Foreskin melanocyte (primary cell): ENCODE measurements at places on chromosomes 4 and X.
A peak's percentile ranks its signal among the peaks of the same experiment; 100 is the strongest.

GRCh38 chrX:42776195-42776594 lies 1.8 kb downstream of the PPP1R2C start:
- DNase-seq: no peak

- no peak for DNase-seq
Measured at GRCh38 chr4:169175035-169175434, 95.7 kb downstream of the SH3RF1 start.

DNA sequence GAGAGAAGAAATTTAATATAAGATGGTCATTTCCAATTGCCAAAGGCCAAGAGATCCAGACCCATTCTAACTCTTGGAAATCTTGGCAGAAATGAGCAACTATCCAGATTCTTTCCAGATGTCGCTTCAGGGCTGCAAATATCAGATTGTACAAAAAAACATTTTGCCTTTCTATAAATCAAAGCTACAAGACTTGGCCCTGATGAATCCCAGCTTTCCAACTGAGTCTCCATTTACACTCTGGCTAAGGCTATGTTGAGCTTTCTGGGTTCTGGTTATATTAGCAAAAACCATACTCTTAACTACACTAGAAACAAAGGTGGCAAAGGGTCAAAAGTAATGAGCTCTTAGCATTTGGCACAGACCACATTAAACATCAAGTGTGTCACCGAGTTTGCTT lies 345.8 kb downstream of the OPHN1 start:
- no peak for DNase-seq

DNA sequence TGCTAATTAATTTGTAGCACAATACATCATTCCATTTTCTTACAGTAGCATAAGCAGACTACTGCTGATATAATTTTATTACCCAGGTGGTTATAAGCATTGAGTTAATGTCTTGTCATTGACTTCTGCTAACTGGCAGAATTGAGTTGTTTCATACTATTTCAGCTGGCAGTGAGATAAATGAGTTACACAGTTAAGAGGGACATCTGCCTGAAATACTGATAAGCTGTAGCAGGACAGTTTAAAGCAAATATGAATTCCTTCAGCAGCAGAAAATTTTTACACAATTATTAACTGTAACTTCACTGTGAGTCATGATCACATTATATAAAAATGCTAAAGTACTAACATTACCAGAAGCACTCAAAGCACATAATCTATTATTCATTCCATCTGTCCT lies 326.8 kb downstream of the INPP4B start:
- DNase-seq: peak; percentile 14

GRCh38 chrX:136850441-136851175 lies 29.9 kb downstream of the RBMX start:
- DNase-seq: no peak

- no peak for DNase-seq
Measured at GRCh38 chr4:146330392-146330791, 116.1 kb downstream of the REELD1 start.

DNA sequence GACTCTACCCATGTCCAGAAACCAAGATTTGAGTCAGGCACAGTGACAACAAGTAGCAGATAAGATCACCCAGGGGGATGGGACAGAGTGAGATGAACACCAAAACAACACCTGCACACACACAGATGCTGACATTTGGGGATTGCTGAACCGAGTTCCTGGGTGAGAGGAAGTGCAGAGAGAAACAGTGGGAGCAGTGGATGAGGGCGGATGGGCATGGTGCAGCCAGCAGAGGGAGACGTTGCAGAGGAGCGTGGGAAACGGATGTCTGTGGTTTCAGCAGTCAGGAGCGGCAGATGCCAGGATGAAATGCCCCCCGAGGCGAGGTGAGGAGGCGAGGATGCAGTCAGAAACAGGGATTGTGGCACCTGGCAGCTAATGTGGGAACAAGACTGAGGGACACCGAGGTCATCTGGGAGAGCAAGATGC lies 78.6 kb upstream of the STS start:
- peak; percentile 48 for DNase-seq

GRCh38 chr4:63361066-63361465 lies 1048.2 kb downstream of the TECRL start:
- no peak for DNase-seq

DNA sequence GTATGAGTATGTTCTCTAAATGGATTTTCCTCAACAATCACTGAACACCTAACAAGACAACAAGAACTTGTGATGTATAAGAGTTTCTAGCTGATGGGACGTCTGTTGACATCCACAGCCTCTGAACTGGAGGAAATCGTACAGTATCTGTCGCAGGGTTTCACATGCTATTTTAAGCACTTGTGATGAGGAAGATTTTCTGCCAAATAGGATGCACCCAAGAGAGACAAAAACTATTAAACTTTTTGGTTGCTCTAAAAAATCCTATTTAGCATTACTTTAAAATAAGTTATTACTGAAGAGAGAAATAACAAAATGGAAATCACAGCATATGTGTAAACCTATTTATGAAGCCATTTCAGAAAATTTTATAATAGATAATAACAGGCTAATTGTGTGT lies 356.1 kb upstream of the SLC7A11 start:
- no peak for DNase-seq

DNA sequence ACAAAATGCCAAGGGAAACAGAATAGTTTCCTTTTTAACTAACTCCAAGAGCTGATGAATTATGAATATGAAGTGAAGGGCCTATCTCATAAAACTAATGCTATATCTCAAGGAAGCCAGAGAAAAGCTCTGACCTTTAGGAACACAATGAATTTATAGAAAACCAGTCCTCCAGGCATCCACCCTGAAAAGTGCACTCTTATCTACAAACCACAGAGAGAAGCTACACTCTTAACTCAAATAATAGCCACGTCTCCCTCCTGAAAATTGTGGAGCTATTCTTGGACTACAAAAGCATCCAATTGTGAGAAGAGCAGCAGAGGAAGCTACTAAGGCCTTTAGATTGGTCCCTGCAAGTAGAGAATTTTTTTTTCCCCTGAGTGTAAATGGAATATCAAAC lies 253.9 kb downstream of the IL15 start:
- peak; percentile 89 for DNase-seq

DNA sequence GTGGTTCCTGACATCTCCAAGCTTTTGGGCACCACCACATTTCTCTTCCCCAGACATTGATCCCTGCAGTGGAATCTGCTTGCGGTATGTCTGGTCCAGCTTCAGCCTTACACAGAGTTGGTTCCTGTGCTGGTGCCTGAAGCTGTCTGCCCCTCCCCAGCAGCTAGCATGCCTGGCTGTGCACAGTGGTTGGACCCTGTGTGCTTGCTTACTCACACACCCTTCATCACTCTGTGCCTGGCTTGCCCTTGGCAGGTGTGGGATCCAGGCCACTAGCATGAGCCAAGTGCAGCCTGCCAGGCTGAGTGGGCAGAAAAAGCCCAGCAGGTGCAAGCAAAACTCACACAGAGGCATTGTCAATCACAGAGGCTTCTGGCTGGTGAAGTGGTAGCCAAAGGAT lies 473.8 kb downstream of the ACTRT1 start:
- no peak for DNase-seq

DNA sequence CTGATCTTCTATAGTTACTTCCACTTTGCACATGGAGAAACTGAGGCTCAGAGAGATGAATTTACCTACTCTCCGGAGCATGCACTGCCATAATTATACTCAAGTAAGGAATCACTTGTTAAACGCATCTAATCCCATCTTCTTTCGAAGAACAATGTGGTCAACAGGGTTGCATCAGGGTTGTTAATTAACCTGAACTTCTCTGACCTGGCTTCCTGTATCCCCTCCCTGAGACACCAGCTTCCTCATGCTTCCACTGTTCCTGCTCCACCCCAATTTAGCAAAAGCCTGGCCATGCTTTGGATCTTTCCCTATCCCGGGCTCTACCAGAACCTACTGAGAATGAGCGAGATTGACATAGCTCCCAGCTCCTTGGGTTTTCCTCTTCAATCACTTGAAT lies 136.7 kb downstream of the SMIM20 start:
- DNase-seq: no peak

GRCh38 chrX:99271641-99272040 lies 1138.4 kb downstream of the PCDH19 start:
- DNase-seq: no peak

DNA sequence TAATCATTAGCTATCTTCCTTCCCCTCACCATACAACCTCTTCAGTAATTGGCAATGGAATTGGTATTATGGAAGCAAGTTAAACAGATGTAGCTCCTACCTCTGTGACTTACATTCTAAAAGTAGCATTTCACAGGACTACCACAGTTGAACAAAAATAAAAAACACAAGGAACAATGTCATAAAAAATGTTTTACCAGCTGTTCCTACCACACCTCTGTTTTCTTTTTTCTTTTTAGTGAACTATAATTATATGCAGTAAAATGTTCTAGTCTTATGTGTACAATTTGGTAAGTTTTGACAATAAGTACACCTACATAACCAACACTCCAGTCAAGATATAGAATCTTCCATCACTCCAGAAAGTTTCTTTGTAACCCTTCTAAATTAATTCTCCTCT lies 54.1 kb upstream of the GEMIN8 start:
- DNase-seq: no peak

DNA sequence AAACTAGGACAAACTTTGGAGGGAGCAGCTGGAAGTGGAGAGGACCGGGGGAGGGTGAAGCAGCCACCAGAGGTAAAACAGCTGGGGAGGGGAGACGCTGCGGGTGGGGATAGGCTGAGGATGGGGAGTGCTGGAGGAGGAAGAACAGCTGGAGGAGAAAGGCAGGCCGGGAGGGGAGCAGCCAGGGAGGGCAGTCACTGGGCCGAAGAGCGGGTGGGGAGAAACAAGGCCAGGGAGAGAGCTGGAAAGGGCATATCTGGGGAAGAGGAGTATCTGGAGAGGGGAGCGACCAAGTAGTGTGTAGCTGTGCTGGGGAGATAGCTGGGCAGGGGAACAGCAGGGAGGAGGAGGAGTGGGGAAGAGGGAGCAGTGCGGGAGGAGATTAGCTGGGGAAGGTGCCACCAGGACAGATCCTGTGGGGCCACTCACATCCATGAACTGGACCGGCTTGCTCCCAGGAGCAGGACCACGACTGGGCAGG lies 2.7 kb downstream of the SLC38A5 start:
- no peak for DNase-seq

DNA sequence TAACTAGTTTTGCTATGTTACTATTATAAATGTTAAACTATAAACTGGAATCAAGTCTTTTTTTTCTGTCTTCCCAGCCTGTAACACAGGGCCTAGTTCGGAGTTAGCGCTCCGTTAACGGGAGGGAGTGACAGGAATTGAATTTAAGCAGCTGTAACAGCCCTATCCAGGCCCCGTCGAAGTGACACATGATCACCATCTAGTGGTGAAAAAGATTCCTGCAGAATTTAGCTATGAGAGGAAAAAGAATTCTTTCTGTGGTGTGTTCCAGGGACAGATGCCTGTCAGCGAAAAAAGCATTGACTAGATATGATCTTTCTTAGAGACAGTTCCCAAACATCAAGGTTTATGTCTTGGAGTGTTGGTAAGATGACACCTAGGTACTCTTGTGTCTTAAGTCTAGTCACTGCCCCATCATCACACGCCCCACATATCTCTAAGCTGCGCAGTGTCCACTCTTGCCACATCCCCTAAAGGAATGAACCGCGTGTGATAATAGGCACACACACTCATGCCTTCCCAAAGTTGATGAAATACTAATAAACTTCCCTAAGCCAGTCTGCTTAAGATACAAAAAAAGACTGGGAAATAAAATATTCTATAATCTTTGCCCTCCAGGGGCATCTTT lies 2.1 kb downstream of the GAB3 start:
- DNase-seq: peak; percentile 48

DNA sequence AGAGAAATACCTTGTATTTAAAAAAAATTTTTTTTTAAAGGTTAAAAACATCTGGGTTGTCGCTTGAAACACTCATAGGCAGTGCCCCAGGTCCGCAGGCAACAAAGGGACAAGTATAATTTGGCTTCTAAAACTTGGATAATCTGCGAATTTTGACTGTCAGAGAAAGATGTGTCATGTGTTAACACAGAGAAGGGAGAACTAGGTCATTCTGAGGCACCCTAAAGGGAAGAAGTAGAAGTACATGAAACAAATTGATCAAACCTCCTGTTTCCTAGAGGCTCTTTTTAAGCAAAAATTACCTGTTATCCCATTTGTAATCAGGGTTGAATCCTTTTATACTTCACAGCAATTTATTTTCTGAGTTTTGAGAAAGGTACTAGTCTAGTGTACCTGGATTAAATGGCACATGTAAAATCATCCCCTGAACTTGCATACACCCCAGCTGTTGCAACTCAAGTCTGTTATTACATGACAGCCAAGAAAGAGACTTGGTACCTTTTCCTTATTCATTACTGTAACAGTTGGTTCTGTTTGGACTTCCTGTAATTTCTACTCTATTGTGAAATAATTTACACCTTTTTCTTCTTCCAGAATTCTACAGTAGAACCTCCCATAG lies 1.7 kb downstream of the SRD5A3 start:
- DNase-seq: no peak

DNA sequence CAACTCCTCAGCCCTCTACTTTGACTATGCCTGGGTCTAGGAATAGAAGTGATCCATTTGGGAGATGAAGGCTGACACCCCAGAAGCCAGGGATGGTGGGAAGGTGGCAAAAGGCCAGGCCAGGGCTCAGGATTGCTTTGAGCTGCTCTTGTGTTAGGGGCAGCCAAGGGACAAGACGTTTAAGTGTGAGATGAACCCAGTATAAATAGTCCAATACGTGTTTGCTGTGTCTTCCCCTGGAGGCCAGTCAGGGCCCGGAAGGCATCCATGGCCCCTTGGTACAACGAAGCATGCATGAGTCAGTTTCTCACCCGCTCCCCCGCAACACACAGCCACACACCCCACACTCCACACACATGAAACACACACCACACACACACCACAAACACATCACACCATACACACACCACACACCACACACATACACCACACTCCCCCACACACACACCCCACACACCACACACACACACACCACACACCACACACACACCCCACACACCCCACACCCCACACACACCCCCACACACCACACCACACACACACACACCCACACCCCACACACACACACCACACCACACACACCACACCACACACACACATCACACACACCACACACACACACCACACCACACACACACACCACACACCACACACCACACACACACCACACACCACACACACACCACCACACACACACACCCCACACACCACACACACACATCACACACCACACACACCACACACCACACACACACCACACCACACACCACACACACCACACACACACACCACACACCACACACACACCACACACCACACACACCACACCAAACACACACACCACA lies 5.1 kb downstream of the STARD8 start:
- no peak for DNase-seq

- DNase-seq: no peak
Measured at GRCh38 chr4:179766938-179767337, 2324.7 kb upstream of the AGA start.
